ENCODE measurements at places on chromosomes 11 and 22.

- no peak for DNase-seq
These were observed 54.9 kb upstream of the LMO1 start for GRCh38 chr11:8318536-8318935.

DNA sequence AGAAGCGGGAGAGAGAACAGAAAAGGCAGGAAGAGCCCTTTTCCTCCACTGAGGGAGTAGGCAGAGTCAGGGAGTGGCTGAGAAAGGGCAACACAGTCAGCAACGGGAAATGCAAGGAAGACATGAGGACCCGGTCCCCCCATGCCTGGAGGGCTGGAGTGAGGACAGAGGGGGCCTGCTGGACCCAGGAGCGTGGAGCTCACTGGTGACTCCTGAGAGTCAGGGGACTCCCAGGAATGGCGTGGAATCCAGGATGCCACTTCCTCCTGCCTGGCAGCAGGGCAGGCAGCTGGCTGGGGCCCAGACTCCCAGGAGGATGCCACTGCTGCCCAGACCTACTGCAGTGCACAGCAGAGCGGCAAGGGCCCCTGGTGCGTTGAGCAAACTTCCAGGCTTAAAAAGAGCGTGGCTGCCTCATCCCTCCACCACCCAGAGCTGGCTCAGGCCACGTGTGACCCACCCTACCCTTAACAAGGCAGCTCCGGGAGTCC lies 11.3 kb downstream of the C11orf21 start:
- no peak for DNase-seq

GRCh38 chr11:26276798-26277424 lies 55.0 kb upstream of the ANO3 start:
- peak; percentile 37 for DNase-seq

- no peak for DNase-seq
These were observed 148.3 kb downstream of the TRPC6 start for GRCh38 chr11:101435408-101435973.

DNA sequence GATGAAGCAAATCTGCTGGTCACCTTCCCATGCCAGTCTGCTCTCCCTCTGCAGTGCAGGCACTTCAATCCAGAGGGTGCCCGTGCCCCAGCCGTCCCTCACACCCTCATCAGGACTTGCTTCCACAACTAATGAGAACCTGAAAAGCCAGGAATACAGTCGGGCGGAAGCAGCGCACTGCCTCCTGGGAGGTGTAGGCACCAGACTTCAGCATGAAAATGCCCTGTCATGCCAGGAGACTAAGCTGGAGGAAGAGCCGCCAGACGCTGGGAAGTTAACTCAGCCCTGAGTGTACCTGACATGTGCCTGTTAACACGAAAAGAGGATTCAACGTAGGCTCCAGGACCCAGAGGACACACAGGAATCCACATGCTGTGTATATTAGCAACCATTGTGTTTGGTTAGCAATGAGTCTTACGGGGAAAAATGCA lies 40.1 kb upstream of the FLI1 start:
- DNase-seq = no peak

- DNase-seq = no peak
These were observed 173.7 kb downstream of the KIF18A start for GRCh38 chr11:27933992-27934829.

GRCh38 chr11:26231252-26231661 lies 100.7 kb upstream of the ANO3 start:
- DNase-seq = no peak

- peak; percentile 57 for DNase-seq
These were observed 56.1 kb downstream of the AMBRA1 start for GRCh38 chr11:46537537-46538295.

- DNase-seq = no peak
These were observed 3.2 kb downstream of the CHST1 start for GRCh38 chr11:45662096-45662664.

GRCh38 chr11:35377262-35377661 lies 42.1 kb downstream of the SLC1A2 start:
- DNase-seq = peak; percentile 49

GRCh38 chr22:39994041-39994565 lies 651 bp upstream of the FAM83F start:
- no peak for DNase-seq

DNA sequence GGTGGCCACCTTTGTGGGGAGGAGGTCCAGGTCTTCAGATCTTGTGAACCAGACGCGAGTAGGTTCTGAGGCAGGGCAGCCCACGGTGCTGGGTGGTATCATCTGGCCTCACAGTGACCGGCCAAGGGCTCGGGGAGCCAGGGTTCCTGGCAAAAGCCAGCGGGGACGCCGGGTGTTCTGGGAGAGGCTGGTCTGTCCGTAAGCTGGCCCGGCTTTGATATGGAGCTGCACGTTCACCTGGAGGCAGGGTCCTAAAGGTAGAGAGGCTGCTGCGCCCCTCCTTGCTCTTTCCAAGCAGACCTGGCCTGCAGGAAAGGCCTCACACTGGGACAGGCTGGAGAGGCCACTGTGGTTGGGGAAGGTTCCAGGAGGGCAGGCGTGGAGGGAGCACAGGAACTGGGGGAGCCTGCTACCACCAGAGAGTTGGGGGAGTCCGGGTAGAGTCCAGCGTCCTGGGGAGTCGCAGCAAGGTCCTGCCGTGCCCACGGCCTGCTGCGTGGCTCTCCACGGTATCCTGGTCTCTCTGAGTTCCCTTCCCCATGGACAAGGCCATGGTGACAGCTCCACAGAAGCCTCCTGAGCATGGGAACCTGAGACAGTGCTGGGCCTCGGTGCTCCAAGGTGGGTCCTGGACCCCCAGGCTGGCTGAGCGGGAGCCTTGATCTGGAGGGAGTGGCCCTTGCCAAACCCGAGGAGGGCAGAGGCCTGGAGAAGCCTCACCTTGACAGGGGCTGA lies 452.4 kb upstream of the B3GAT1 start:
- DNase-seq = no peak

GRCh38 chr22:23272834-23273233 lies 92.5 kb downstream of the BCR start:
- DNase-seq = no peak

DNA sequence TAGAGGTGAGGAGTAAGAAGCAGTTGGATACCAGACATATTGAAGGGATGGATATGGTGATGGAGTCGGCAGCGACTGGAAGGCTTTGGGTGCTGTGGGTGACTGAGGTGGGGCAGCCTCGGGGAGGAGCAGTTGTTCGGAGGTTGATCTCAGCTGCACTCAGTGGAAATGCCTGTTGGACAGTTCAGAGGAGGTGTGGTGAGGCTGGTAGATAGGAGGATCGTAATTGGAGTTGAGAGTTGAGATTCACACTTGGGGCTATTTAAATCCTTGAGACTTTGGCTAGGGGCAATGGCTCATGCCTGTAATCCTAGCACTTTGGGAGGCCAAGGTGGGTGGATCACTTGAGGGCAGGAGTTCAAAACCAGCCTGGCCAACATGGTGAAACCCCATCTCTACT lies 6.9 kb downstream of the OTUB1 start:
- no peak for DNase-seq

- DNase-seq = no peak
These were observed 1083.6 kb downstream of the DLG2 start for GRCh38 chr11:84543367-84544159.

GRCh38 chr11:18471995-18472394 lies 16.3 kb downstream of the LDHAL6A start:
- DNase-seq = no peak

GRCh38 chr11:18368221-18368620 lies 26.1 kb upstream of the LDHA start:
- DNase-seq = no peak

DNA sequence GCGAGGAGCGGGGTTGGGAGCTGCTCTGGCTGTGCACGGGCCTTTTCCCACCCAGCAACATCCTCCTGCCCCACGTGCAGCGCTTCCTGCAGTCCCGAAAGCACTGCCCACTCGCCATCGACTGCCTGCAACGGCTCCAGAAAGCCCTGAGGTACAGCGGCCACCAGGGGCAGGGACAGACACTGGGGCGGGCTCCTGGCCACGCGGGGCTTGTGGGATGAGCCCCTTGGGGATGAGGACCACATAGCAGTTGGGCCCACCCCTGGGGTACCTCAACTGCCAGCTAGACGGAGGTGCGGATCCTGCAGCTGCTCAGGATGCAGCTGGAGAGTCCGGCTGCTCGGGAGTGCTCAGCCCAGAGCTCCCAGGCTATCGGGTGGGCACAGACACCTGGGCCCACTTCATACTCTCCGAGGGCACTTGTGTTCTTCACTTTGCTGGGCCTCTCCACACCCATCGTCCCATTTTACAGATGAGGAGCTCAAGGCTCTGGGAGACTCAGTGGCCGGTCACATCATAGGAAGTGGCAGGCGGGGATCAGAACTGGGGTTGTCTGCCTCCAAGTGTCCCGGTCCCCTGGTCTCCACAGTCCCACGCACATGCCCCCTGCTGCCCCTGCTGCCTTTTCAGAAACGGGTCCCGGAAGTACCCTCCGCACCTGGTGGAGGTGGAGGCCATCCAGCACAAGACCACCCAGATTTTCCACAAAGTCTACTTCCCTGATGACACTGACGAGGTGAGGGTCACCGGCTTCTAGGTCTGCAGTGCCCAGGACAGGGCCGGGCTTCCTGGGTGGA lies 77.6 kb downstream of the MYO7A start:
- no peak for DNase-seq
